Right lung (tissue), 10 donors: ENCODE measurements at places on chromosomes 16 and 17. TPM values are rescaled to one million over a fixed set of nuclear protein-coding genes. Genes with fewer than 3 reads are reported as not detected.

The KRTAP9-4 gene
- polyA plus RNA-seq = not detected

- no peak for DNase-seq
Observed at GRCh38 chr17:36938566-36939051, 1.3 kb downstream of the LHX1 start.

- DNase-seq = no peak
Observed at GRCh38 chr17:62994931-62995330, 28.9 kb downstream of the TANC2 start.

GRCh38 chr17:74850310-74850709 lies 9.4 kb downstream of the GRIN2C start:
- no peak for DNase-seq

DNA sequence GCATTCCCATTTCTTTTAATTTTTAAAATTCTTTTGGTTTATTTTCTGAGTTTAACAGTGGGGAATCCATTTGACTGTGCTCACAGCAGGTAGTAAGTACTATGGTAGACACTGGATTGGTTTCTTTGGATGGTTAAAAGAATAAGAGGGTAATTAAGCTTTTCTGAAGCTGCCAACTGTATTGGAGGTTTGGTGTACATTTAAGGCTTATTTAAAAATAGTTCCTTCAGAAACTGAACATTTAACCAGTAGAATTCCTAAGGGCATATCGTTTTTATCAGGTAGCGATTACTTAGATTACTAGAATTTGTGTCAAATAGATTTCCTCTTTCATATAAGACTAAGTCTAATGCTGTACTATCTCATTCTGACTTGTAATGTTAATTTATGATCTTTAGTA lies 162.4 kb downstream of the PPM1E start:
- no peak for DNase-seq
